ENCODE measurements at places on chromosomes 5 and 9. TPM values are rescaled to one million over a fixed set of nuclear protein-coding genes. Genes with fewer than 3 reads are reported as not detected.

Gene SLC6A19
- not detected for total RNA-seq

Gene SLF1
- 10.7 TPM for total RNA-seq

Gene PCDHGA7
- total RNA-seq, result not detected

Gene IRGM
- 2.9 TPM for total RNA-seq

Gene RETREG1
- total RNA-seq, result 25.1 TPM

Gene ADRB2
- 0.23 TPM for total RNA-seq

Gene ECM2
- not detected for total RNA-seq

Gene SOHLH1
- not detected for total RNA-seq

Gene GAS1
- total RNA-seq, result 0.08 TPM

Gene TERT
- 6.2 TPM for total RNA-seq

Gene TMEM171
- not detected for total RNA-seq

Gene SLC6A18
- total RNA-seq, result not detected

Gene PCDHA3
- not detected for total RNA-seq

Gene PCDH12
- 1.5 TPM for total RNA-seq

Gene CNTFR
- total RNA-seq, result not detected

Gene CD274
- total RNA-seq, result 22.0 TPM
